ENCODE measurements at places on chromosomes 11 and 22. TPM values are rescaled to one million over a fixed set of nuclear protein-coding genes. Genes with fewer than 3 reads are reported as not detected.
A peak's percentile ranks its signal among the peaks of the same experiment; 100 is the strongest.

- DNase-seq, result no peak
- H3K27ac ChIP-seq, result no peak overlapping the region
- no peak overlapping the region for H3K4me3 ChIP-seq
- peaks cover 16% of the 10 kb centered on the region for H3K36me3 ChIP-seq
Observed at GRCh38 chr11:11430431-11430830, 77.4 kb upstream of the CSNK2A3 start.

- peaks cover 11% of the 10 kb centered on the region for H3K36me3 ChIP-seq
- peak overlapping the region; percentile 65 for H3K27ac ChIP-seq
- no peaks in the 10 kb centered on the region for H3K27me3 ChIP-seq
- peaks cover 48% of the 10 kb centered on the region for H3K4me1 ChIP-seq
Observed at GRCh38 chr11:14331476-14332136, 27.4 kb downstream of the RRAS2 start.

DNA sequence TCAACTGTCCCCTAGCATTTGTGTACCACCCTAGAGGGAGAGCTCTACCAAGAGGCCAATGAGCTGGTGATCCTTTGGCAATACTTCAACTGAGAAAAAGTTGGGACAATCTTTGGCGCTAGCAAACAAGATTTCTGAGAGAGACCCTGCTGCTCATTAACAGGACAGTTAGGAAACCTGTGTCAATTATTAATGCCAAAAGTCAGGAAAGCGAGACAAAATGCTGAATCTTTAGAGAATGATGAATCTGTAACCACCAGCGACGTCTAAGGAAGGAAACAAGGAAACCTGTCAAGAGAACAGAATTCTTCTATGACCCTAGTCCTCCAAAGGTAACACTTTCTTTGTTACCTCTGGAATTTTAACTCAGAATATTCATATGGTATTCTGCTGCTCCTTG lies 19.9 kb downstream of the LARGE2 start:
- H3K27me3 ChIP-seq, result no peaks in the 10 kb centered on the region
- no peak for DNase-seq
- no peaks in the 10 kb centered on the region for H3K4me1 ChIP-seq
- no peak overlapping the region for H3K4me3 ChIP-seq
- H3K27ac ChIP-seq, result no peak overlapping the region
- peaks cover 54% of the 10 kb centered on the region for H3K36me3 ChIP-seq

DNA sequence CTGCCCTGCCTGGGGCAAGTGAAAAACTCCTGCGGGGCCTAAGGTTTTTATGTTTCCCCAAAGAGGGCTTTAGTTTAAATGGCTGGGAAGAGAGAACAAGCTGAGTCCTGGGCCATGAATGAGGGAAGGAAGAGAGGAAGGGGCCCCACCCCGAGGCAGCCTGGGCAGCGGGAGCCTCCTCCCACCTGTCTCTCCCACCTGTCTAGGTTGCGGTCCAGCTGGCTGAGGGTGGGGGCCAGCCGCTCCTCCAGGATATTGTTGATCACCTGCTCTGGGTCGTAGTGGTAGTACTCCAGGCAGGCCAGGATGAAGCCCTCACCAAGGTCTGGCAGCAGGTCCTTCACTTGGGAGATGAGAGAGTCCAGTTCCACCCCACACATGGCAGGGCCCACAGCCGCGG lies 34.6 kb downstream of the UQCR10 start:
- no peaks in the 10 kb centered on the region for H3K4me1 ChIP-seq
- H3K27ac ChIP-seq, result no peak overlapping the region
- no peak for DNase-seq
- no peak overlapping the region for H3K4me3 ChIP-seq
- H3K27me3 ChIP-seq, result no peaks in the 10 kb centered on the region

DNA sequence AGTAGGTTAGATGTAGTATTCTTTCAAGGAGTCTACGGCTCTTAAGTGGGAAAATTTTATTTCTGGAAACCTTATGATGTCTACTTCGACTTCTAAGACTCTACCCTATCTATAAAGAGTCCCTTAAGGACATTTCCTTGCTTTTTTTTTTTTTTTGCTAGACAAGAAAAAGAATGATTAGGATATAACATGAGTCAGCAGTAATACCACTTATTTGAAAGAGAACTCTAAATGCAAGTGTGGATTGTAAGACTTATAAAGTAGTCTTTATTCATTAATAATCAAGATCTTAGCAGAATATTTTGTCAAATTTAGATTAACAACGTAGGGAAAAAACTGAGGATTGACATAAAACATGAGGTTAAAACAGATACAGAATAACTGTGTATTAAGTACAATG lies 71.0 kb downstream of the DKK3 start:
- DNase-seq, result no peak
- no peak overlapping the region for H3K4me3 ChIP-seq
- H3K27ac ChIP-seq, result peak overlapping the region; percentile 21
- peaks cover 16% of the 10 kb centered on the region for H3K4me1 ChIP-seq
- H3K36me3 ChIP-seq, result peaks cover 68% of the 10 kb centered on the region

Gene WNT7B
- total RNA-seq, result 2.3 TPM

Gene RASL10A
- not detected for total RNA-seq

GRCh38 chr11:74770456-74770855 lies 21.8 kb downstream of the RNF169 start:
- no peak for DNase-seq
- no peak overlapping the region for H3K4me3 ChIP-seq
- no peaks in the 10 kb centered on the region for H3K36me3 ChIP-seq
- H3K27me3 ChIP-seq, result no peaks in the 10 kb centered on the region

DNA sequence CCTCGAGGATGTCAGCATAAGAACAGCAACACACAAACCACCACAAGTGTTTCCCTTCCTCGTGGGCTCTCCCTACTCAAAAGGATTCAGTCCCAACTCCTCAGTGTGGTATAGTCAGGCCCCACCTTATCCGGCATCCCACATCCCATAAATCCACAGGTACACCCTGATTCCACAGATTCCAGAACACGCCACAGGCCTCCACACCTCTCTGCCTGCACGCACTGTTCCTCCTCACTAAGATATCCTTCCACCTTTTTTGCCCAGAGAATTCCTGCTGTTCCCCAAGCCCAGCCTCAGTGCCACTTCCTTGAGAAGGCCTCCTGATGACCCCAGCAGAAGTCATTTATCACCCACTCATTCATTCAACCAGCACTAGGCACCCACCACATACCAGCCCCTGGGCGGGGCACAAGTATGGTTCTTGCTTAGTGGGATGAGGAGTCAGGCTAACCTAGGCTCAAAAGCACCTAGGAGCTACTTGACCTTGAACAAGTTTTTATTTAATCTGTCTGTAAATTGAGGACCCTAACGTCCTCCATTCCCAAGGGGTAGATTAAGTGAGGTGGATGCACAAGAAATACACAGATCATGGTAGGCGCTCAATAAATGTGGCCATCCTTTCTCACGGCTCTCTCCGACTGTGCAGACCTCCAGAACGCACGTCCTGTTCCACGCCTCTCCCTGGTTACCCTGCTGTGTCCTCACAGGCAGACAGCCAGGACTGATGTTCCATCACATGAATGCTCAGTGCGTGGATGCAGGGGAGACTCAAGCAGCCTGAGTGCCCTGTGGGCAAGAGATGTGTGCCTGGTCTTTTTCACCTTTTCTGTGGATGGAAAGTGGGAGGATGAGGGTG lies 2.1 kb upstream of the KCNJ4 start:
- peak overlapping the region; percentile 59 for H3K4me3 ChIP-seq
- peaks cover 13% of the 10 kb centered on the region for H3K4me1 ChIP-seq
- DNase-seq, result no peak
- H3K36me3 ChIP-seq, result no peaks in the 10 kb centered on the region

Gene PLEKHB1
- total RNA-seq, result 0.78 TPM

DNA sequence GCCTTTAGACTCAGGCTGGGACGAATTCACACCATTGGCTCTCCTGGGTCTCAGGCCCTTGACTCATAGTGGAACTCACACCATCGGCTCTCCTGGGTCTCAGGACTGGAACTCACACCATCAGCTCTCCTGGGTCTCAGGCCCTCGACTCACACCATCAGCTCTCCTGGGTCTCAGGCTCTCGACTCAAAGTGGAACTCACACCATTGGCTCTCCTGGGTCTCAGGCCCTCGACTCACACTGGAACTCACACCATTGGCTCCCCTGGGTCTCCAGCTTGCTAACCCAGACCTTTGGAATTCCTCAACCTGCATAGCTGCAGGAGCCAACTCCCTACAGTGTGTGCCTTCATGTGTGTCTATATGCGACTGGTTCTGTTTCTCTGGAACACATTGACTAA lies 56.7 kb downstream of the SHISAL1 start:
- H3K27me3 ChIP-seq, result peaks cover 12% of the 10 kb centered on the region
- no peaks in the 10 kb centered on the region for H3K36me3 ChIP-seq
- H3K27ac ChIP-seq, result no peak overlapping the region

- H3K4me1 ChIP-seq, result peaks cover 36% of the 10 kb centered on the region
- peak overlapping the region; percentile 83 for H3K27ac ChIP-seq
- no peak for DNase-seq
- peaks cover 34% of the 10 kb centered on the region for H3K36me3 ChIP-seq
- no peaks in the 10 kb centered on the region for H3K27me3 ChIP-seq
Observed at GRCh38 chr22:23829845-23830372, 8.9 kb downstream of the DERL3 start.

Gene BCO2
- 1.5 TPM for total RNA-seq

DNA sequence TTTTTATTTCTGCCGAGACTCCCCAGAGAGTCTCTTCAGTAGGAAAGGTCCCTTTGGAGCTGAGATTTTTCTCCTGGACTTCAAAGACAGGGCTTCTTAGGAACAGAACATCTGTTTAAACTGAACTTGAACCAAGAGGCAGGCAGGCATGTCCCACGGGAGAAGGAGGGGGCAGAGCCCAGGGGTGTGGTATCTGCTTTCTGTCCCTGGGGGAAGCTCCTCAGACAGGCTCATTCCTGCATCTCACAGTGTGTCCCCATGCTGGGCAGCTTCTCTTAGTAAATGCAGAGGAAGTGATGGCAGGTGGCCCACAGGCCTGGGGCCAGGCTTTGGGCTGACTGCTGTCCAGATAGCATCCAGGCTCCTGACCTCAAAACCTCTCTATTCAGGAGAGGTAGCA lies 47.3 kb downstream of the TSPAN18 start:
- H3K27ac ChIP-seq, result no peak overlapping the region
- H3K4me3 ChIP-seq, result no peak overlapping the region
- H3K36me3 ChIP-seq, result no peaks in the 10 kb centered on the region
- no peaks in the 10 kb centered on the region for H3K27me3 ChIP-seq
- H3K4me1 ChIP-seq, result peaks cover 24% of the 10 kb centered on the region

- no peaks in the 10 kb centered on the region for H3K36me3 ChIP-seq
- H3K27me3 ChIP-seq, result peaks cover 32% of the 10 kb centered on the region
- H3K27ac ChIP-seq, result no peak overlapping the region
- H3K4me3 ChIP-seq, result no peak overlapping the region
- peak; percentile 80 for DNase-seq
Observed at GRCh38 chr22:49724030-49724892, 103.4 kb downstream of the BRD1 start.

Gene FIBP
- total RNA-seq, result 92.8 TPM

- H3K36me3 ChIP-seq, result peaks cover 4% of the 10 kb centered on the region
- no peak overlapping the region for H3K4me3 ChIP-seq
- peaks cover 11% of the 10 kb centered on the region for H3K4me1 ChIP-seq
Observed at GRCh38 chr11:65104628-65105027, 7.0 kb upstream of the TM7SF2 start.

Gene APOBEC3G
- 3.0 TPM for total RNA-seq

- no peak for DNase-seq
- peaks cover 19% of the 10 kb centered on the region for H3K27me3 ChIP-seq
- no peak overlapping the region for H3K27ac ChIP-seq
- H3K36me3 ChIP-seq, result peaks cover 8% of the 10 kb centered on the region
- no peak overlapping the region for H3K4me3 ChIP-seq
Observed at GRCh38 chr11:72682858-72683243, 8.6 kb upstream of the PDE2A start.

Gene OR51A7
- total RNA-seq, result not detected

DNA sequence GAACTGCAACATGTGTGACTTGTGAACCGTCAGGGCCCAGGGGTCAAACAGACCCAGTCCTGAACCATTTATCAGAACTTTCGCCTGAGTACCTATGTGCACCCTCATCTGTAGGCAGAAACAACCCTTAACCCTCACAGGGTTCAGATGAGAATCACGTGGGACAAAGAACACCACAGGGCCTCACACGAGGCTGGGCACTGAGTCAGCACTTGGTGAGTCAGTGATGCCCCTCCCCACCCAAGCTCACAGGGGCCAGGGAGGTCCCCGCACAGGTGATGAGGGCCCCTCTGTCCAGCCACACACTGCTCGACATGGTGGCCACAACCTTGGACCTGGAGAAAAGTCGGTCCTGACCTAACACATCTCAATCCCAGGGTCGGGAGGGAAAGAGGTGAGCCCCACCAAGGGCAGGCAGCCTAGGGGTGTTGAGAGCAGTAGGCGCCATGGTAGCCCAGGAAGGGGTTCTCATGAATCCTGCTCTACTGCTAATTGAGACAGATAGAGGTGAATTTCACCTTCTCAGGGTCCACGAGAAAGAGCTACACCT lies 176.4 kb downstream of the SHANK2 start:
- no peaks in the 10 kb centered on the region for H3K27me3 ChIP-seq
- no peak overlapping the region for H3K4me3 ChIP-seq
- no peak for DNase-seq
- no peak overlapping the region for H3K27ac ChIP-seq
